T-helper 22 cell (primary cell): ENCODE measurements at places on chromosomes 2 and 18.

- DNase-seq, result no peak
Measured at GRCh38 chr2:74413001-74413698, 8.3 kb downstream of the C2orf81 start.

GRCh38 chr18:46364048-46364447, 259.9 kb downstream of the HAUS1 start:
- no peak for DNase-seq

GRCh38 chr18:59660786-59661743, 36.2 kb downstream of the CCBE1 start:
- DNase-seq, result no peak

DNA sequence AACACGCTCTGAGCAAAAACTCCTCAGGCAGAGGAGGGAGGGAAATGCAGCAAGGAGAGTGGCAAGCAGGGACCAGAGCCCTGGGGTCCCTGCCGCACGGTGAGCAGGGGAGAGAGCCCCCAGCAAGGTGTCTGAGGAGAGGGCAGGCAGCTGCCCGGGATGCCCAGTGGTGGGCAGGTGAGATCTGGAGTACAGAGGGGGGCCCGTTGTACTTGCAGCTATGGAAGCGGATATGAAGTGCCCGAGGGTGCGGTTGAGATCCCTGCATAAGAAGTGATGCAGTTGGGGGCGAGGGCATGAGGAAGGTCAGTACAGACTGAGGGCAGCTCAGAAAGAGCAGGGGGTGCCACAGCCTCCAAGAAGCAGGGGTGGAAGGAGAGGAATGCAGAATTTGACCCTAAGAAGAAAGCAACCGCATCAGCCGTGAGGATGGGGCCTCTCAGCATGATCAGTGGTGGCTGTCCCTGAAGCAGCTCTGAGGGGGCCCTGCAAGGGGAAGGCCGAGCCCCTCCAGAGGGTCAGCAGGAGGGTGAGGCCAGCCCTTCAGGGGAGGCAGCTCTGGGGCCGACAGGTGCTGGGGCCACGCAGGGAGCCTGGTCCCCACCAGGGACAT, 29.4 kb downstream of the MTERF4 start:
- DNase-seq, result no peak

- no peak for DNase-seq
Measured at GRCh38 chr2:73238149-73238548, 4.0 kb downstream of the CCT7 start.
